ENCODE measurements at places on chromosomes 2 and 18.

DNA sequence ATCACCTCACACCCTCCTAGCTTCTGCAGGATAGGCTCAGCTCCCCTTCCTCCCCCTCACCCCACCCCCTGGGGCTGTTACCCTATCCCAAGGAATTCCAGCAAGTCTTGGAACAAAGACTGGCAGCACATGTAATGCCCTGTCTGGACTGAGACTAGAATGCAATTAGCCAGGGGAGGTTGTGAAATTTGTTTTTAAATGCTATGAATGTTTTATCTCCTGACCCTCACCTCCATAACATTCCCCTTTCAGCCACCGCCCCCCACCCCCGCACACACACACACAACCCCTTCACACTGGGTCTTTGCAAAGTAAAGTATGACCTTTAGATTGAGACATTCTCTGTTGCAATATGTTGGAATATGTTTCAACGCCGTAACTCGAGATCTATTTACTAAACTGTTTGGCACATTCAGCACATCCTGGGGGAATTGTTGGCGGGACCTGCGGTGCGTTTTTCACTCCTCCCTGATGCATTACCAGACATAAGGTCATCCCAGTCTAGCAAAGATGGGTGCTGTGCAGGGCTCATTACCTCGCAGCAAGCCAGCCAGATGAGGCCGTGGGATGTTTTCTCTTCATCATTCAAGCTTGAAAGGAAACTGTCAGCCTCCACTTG is 290.7 kb upstream of the SLC14A2 start:
- DNase-seq = no peak

- DNase-seq = no peak
These were observed 90.1 kb downstream of the DOK6 start for GRCh38 chr18:69490813-69491212.

DNA sequence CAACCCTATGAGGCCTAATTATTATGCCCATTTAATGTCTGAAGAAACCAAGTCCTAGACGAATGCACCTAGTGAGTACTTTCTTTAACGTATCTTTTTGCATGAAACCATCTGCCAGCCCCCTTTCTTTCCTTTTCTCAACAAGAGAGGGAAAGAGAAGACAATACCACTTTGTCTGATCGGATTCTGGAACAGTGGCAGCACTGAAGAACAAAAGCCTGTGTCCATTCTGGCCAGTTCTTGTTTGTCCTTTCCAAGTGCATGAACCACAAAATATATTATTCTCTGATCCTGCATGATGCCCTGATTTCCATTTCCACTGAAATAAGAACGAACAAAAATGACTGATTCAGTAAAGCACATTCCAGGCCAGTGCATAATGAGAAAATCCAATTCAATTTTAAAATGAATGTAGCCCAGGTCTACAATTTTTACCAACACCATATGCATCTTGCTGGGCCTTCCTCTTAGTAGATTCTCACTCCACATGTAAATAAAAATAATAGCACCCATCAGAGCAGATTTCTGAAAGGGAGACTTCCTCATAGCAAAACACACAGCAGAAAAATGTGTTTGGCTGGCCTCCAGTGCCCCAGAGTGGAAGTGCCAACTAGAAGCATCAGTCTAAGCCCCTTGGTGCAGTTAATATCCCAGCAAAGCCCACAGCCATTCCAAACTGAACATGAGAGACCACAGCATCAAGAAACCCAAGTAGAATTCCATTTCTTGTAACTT is 422.6 kb upstream of the ID2 start:
- DNase-seq = no peak

- DNase-seq = no peak
These were observed 76.0 kb downstream of the ARHGAP15 start for GRCh38 chr2:143205106-143205764.

DNA sequence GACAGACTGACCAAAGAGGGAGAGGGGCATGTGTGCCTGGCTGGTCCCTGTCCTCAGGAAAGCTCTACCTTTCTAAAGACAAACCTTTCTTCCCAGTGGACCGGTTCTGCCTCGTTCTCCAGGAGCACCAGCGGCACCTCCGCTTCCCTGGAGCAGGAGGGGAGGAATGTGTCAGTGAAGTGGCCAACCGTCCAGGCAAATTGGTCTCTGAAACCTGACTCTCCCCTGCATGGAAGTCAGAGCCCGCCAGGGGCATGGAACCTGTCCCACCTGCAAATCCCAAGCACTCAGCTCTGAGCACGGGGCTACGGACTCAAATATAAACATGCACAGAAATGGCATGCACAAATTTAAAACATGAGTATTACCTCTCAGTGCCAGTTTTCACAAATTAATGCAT is 62.9 kb downstream of the COL6A3 start:
- no peak for DNase-seq

GRCh38 chr2:20193185-20193584 is 31.7 kb downstream of the SDC1 start:
- no peak for DNase-seq

DNA sequence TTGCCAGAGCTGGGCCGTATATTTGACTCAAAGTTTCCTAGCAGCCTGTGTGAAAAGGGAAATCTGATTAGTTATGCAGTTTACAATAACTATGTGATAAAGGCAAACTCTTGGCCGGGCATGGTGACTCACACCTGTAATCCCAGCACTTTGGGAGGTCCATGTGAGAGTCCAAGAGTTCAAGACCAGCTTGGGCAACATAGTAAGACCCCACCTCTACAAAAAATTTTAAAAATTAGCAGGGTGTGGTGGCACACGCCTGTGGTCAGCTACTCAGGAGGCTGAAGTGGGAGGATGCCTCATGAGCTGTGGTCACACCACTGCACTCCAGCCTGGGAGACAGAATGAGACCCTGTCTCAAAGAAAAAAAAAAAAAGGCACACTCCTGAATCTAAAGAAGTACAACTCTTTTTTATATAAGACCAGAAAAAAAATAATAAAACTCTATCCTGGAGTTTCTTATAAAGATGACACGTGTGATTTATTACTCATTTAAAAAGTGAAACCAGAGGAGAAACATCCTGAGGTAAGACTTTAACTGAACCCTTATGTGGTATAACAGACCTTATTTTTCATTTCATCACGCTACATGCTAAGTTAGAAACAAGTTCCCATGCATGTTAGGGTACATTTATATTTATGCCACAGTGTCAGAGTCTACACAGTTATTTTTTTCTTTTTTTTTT is 32.6 kb upstream of the KCMF1 start:
- DNase-seq = no peak

DNA sequence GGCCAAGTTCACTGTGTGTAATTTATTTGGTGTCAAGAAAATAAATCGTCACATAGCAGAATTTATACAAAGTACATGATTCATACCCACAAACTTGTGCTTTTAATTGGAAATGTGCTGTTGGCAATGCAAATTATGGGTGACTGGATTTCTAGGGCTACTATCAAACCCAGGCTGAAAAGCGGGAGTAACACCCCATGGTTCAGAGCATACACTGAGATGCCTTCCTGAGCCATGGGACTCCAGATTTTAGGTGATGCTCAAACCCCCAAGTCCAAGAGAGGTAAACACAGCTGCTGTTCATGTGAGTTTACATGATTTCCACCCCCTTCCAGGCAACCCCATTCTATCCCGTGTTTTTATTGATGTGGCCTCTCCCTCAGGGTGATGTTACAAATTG is 565.9 kb upstream of the ID2 start:
- no peak for DNase-seq

GRCh38 chr18:23503963-23504344 is 643 bp downstream of the RMC1 start:
- no peak for DNase-seq

GRCh38 chr2:213034585-213034984 is 116.8 kb downstream of the IKZF2 start:
- DNase-seq = no peak

- DNase-seq = no peak
These were observed 8.6 kb upstream of the ZNF407 start for GRCh38 chr18:74589021-74589420.

DNA sequence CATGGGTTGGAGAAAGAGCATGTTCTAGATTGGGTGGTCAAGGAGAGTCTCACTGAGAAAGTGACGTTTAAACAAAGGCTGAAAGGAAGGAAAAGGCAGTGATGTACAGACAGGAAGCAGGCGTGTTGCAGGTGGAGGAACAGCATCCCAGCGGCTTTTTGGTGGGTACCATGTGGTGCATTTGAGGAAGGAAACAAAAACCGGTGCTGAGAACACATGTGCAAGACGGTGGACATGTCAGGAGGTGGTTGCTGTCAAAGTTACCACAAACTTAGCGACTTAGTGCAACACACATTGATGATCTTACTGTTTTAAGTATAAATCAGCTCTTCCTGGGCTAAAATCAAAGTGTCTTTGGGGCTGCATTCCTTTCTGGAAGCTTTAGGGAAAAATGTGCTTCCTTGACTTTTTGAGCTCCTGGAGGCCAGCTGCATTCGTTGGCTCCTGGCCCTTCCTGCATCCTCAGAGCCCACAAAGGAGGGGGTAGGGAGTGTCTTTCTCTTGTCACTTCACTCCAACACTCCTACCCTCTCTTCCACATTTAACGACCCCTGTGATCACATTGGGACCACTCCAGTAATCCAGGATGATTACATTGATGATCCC is 380.6 kb downstream of the FBXO15 start:
- DNase-seq = no peak

GRCh38 chr18:41576643-41577042 is 378.4 kb upstream of the PIK3C3 start:
- no peak for DNase-seq

DNA sequence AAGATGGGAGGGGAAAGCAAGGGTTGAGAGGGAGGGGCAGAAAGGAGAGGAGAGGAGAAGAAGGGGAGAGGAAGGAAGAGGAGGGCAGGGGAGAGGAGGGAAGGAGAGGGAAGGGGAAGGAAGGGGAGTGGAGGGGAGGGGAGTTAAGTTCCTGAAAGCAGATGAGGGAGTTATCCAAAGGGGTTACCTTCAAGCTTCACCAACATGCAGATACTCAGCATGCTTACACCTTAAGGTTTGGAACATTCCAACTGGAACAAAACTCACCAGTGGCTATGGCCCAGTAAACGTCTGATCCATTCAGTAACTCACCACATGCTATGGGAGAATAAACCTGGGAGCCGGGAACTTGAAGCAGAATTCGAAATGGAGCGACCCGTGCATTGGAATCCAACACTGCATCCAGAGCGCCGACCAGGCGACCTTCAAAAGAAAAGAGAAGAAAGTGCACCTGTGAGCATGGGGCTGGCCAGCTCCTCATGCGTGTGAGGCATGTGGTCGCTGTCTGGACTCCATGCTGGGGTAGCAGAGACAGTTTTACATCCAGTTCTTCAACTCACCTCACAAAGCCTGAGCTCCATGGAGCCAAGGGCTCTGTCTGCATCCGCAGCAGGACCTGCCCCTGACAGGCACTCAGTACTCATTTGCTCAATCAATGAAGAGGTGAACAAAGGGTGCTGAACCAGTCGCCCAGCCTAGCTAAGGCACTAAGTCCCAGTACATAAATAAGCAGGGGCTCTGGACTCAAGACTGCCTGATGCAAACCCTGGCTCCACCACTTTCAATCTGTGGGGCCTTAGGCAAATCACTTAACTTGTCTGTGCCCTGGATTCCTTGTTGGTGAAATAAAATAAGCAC is 61.0 kb downstream of the TBC1D8 start:
- DNase-seq = no peak

DNA sequence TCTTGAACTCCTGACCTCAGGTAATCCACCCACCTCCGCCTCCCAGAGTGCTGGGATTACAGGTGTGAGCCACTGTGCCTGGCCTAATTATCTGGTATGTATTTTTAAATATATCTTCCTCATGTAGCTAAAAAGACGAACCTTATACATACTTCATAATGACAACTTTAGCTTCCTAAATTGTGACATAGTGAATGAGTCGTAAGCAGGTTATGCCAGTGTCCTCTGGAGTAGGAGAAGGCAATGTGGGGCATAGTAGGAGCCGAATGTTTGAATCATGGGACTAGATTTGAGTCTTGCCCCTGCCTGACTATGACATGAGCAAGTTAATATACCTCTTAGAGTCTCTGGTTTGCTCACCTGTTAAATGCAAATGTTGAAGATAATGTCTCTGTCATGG is 95.8 kb upstream of the FOSL2 start:
- no peak for DNase-seq

GRCh38 chr2:96530474-96531357 is 5.8 kb upstream of the ARID5A start:
- no peak for DNase-seq

DNA sequence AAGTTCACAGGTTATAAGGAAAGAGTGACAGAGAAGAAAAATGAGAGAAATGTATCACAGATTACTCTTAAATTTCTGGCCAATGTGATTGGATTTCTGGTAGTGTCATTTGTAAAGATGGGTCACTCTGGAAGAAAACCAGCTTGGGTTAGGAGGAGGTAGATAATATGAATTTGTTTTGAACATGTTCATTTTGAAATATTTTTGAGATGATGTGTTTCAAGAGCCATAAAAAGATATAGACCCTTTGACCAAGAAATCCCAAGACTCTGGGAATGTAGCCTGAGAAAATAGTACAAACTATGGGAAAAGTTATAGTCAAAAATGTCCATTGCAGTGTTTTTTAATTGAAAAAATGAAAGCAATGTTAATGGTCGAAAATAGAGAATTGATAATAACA is 70.7 kb downstream of the CALCRL start:
- no peak for DNase-seq

- no peak for DNase-seq
These were observed 3.6 kb downstream of the ADRA2B start for GRCh38 chr2:96112501-96113366.

- no peak for DNase-seq
These were observed 32.8 kb downstream of the LPIN2 start for GRCh38 chr18:2979871-2980790.

DNA sequence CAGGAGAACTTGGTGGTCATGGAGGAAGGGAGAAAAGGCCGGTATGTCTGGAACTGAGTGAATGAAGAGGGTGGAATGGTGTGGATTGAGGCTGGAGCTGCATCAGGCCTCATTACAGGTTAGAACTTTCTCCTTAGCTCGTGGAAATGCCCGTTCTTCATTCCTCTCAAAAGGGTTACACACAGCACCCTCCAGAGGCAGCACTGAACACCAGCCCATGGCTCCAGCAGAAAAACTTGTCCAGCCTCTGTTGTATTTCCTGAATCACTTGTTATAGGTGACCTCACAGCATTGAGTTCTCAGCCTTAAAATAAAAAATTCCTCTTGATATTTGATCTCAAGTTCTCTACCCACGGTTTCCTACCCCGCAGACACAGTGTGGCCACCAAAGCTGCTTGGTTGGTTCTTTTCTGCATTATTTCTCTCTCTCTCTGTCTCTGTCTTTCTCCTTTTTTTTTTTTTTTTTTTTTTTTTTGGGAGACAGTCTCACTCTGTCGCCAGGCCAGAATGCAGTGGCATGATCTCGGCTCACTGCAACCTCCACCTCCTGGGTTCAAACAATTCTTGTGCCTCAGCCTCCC is 89.6 kb downstream of the ITGB1BP1 start:
- no peak for DNase-seq

DNA sequence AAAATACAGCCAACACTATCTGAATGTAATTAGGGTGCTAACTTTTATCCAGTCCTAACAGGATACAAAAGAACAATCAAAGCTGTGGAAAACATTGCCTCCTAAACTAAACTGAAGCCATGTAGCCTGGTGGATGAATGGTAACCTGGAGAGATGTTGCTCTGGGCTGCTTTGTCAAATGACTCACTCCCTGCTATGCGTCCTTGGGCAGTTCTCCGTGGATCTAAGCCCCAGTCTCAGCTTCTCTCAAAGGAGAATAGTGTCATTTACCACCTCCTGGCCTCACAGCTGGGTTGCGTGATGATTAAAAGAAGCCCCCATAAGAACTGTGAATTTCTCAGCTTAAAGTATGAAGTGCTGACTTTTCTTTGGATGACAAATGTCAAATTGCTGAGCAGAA is 203.7 kb downstream of the ICOS start:
- DNase-seq = no peak

GRCh38 chr2:64934530-64934929 is 54.7 kb upstream of the SLC1A4 start:
- no peak for DNase-seq
